ENCODE measurements at places on chromosomes 16 and 17.

DNA sequence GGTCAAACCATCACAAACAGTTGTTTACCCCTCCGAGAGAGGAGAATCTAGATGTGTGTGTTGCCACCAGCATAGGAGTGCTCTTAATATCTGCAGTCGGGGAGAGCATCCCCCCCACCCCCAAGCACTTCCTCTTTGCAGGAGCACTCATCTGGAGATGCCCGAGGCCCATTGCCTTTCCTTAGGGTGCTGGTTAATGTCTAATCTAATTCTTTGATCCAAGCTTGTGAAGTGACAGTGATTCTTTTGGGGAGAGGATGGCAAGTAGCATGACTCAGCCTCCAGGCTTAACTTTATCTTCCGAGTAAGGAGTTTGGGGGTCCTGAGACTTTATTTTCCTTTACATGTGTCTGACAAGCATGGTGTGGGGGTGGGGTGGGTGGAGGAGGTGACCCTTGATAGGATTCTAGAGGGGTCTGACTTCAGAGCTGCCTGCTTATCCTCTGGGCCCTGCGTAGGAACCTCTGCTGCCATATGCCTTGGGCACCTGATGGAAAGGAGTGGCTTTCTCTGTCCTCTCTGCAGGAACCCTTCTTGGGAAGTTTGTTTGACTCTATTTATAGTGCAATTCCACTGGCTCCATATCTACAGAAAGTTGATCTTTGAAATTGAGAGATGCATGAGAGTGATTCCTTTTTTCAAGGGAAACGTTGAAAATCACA is 207.1 kb downstream of the SPECC1 start:
- no peak for DNase-seq

DNA sequence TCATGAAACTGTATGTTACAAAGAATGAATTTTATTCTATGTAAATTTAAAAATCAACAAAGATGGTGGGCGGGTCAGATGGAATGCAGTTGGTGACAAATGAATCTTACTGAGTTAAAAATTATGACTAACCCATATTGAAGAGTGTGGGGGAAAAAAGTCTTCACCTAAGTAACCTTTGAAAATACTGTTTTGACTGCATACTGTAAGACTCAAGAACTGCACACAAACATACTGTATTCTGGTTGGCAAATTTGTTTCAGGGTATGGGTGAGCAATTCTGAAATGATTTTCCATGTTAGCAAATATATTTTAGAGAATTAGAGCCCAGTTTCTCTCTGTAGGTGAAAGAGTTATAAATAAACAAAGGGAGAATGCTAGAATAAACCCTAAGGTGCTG is 153.7 kb upstream of the KCNJ18 start:
- no peak for DNase-seq

GRCh38 chr16:89484923-89485679 is 5.3 kb downstream of the ANKRD11 start:
- DNase-seq: no peak

DNA sequence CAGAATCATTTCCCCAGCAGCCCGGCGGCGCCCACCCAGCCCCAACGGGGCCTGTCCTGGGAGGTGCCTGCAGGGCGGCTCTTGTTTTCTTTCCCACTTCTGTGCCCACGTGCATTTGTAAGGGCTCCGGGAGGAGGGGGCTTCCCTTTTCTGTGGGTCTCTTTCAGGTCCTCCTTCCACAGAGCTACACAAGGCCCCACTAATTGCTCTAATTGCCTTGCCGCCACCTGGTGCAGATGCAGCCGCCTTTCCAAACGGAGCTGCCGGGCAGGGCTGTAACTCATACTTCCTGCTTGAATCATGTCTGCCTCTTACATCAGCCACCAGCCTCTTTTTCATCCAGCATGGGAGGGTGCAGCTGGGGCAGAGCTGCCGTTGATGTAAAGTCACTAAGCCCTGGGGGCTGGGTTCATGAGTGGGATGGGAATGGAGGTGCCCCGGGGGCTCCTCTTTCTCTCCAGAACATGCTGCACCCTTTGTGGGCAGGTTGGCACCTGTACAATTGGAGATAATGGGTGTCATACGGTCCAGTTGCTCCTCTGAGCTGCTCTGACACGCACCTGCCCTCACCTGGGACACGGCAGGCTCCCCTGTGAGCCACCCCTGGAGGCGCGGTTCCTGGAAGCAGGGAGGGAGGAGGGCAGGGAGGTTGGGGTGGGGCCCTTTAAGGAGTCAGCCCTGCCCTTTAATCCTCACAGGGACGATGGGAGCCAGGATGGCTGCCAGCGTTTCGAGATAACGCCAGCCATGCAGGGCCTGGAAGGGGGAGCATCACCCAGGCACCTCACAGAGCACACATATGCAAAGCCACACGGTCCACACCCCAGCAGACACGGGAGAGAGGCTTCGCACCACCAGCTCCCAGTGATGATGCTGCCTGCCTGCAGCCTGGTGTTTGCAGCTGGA is 41.1 kb upstream of the KLHDC4 start:
- DNase-seq: peak; percentile 23

GRCh38 chr16:54718376-54718775 is 212.3 kb upstream of the IRX5 start:
- no peak for DNase-seq

GRCh38 chr16:29972500-29972899 is 1.2 kb upstream of the TAOK2 start:
- no peak for DNase-seq

- DNase-seq: no peak
Measured at GRCh38 chr17:27982688-27983087, 59.8 kb upstream of the NLK start.

DNA sequence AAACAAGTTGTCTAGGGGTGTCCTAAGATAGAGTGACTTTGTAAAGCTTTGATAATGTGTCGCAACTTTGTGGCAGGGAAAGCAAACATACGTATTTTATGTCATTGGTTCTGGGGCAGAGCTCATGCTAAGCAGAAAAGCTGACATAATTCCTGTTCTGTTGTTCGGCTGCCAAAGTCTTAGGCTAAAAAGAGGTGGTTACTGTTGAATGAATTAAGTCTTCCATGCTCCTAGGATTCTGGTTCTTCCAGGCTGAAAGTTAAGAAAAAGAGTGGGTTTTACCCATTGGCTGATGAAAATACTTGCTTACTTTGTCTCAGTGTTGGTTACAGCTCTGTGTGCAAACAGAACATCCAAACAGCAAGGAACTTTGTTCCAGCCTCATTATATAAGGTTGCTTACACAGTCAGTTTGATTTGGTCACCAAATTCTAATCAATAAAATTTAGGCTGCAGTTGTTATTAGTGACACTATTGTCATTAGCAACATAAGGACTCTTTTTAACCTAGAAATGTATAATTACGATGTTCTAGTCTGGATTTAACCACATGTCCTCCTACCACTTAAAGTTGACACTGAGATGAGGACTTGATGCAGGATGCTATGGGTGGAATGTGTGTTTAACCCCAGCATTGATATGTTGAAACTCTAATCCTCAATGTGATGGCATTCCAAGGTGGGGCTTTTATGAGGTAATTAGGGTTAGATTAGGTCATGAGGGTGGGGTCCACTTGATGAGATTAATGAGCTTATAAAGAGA is 114.0 kb upstream of the GOT2 start:
- DNase-seq: peak; percentile 60

- no peak for DNase-seq
Measured at GRCh38 chr16:11682655-11683096, 14.4 kb downstream of the SNN start.

GRCh38 chr16:162271-162991 is 3.3 kb upstream of the HBM start:
- no peak for DNase-seq

GRCh38 chr16:630815-631405 is at the start of gene WFIKKN1:
TSS of gene WFIKKN1 (plus strand) at chr16:630985. CDS start at chr16:631254, 269 bp downstream.
- DNase-seq: no peak

DNA sequence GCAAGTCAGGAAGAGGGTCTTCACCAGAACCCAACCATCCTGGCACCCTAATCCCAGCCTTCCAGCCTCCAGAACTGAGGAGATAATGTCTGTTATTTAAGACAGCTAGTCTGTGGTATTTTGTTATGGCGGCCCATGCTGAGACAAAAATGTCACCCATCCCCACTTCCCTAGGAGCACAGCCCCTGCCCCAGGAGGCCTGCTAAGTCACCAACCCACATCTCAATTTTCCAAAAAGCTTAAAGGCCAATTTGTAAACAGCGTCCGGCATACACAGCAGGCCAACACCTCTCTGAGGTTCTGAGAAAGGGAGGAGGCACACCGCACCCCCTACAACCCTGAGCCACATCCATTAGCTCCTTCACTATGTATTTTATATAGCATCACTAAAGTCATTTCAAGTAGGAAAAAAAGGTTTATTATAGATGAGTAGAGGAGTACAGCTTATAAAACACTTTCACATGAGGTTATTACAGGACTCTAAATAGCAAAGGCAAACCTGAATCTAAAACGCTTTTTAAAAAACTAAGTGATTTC is 6.9 kb downstream of the TMEM170A start:
- no peak for DNase-seq

DNA sequence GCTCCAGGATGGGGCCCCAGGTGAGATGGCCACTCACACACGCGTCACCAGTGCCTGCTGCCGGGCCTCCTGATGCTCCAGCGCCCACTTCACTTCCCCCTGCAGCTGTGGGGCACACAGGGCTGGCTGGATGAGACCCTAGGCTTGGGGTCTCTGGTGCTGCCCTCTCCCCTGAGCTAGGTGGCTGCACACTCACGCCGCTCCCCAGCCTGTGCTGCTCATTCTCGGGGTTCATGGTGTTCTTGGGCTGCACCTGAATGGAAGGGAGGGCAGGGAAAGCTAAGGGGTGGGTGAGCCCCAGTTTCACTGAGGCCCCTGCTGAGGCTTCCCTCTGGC is 1.2 kb downstream of the CCDC78 start:
- no peak for DNase-seq

Data from skin of body (tissue), 3 donors.